ENCODE measurements at places on chromosomes 5 and 9.
A peak's percentile ranks its signal among the peaks of the same experiment; 100 is the strongest.

GRCh38 chr9:104927912-104928740 lies at the start of gene ABCA1:
Gene ABCA1, minus strand, starts transcription at chr9:104928155. Its CDS starts 24,476 bp downstream, at chr9:104903679.
- DNase-seq, result peak; percentile 82

DNA sequence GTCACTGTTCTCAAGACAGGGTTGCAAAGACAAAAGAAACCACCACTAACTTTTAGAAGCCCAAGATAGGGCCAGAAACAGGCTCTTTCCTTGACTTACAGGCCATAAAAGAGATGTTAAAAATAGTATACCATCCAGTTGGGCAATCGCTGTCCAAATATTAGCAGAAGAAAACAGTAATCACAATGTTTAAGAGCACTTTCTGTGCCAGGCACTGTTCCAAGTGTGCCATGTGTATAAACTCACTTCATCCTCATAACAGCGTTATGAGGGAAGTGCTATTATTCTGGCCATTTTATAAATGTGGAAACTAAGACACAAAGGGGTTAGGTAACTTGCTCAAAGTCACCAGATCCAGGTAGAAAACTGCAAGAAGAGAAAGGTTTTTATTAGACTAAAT lies 111.7 kb downstream of the KCNN2 start:
- no peak for DNase-seq

DNA sequence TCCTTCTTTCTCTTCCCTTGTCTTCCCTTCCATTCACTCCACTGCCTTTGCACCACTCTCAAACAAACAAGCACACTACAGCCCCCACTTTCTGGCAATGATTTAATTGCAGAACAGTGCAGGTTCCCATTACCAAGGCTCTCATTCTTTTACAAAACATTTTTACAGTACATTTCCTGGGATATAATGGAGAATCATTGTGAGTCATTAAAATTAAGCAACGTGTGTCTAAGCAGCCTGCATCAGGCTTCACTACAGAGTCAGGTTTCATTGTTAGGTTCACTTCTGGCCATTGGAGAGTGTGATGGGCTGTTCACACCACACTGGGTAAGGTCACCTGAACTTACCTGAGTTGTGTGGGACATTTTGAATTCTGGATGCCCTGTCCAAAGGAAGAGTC lies 303.5 kb downstream of the TRIM32 start:
- DNase-seq, result peak; percentile 69

- DNase-seq, result no peak
Measured at GRCh38 chr9:68523367-68523936, 17.2 kb downstream of the TMEM252 start.

GRCh38 chr5:177097016-177097985 lies 10.6 kb downstream of the FGFR4 start:
- no peak for DNase-seq

DNA sequence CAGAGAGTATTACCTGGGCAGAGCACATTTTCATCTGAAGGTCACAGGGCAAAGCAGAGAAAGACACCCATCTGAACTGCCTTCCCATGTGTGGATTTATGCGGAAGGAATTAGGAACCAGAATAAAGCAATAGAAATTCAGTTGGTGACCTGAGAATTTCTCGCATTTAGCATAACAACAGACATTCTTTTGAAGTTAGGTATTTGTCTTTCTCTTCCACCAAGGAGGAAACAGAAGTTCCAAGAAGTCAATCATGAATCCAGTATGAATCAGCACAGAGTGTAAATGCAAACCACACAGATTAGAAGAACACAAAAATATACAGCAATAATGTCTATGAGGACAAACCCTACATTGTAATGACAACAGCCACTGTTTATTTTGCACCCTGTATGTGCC lies 515.2 kb upstream of the BRINP1 start:
- no peak for DNase-seq

DNA sequence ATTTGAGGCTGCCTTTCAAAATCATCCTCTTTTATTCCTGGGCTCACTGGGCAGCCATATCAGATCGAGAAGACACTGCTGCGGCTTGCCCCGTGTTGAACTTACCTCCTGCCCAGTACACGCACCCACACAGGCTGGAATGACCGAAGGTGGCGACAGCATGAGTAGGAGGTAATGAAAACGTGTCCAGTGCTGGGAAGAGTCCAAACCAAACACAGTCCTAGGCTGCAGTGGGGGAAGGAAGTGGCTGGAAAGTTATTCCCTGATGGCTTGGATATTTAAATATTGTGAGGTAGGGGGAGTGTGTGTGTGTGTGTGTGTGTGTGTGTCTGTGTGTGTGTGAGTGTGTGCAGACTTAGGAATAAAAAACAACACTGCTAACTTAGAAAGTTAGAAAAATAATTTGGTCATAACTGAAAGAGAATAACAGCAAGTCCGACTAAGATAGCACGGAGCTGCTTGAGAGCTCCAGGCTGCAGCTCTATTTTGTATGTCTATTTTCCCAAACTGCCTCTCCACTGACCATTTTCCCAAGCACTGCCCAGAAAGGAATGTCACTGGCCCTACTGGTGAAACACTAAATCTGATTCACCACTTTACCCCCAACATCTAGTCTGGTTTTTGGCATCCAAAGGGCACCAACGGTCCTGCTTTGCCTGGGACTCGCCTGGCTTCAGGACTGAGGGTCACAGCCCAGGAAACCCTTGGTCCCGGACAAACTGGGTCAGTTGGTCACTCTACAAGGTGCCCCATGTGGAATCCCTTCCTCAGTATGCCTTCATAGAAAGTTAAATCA lies 41.2 kb downstream of the ANKH start:
- DNase-seq, result no peak

DNA sequence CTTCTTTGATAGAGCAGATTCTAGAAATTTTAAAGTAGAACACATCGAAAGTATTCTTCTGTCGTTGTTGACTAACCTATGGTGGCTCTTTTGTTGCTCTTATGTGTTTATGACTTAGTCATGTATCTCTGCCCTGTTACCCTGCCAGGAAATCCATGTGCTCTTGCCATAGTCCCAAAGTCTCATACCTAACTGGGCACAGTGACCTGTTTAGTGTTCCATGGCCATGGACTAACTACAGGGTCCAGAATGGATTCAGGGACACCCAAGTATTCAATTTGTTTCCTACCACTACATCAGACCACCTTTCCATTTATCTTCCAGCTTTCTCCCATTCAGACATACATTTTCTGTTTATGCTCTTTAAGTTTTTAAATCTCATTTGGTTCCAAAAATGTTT lies 18.0 kb downstream of the SLC44A1 start:
- DNase-seq, result peak; percentile 20

DNA sequence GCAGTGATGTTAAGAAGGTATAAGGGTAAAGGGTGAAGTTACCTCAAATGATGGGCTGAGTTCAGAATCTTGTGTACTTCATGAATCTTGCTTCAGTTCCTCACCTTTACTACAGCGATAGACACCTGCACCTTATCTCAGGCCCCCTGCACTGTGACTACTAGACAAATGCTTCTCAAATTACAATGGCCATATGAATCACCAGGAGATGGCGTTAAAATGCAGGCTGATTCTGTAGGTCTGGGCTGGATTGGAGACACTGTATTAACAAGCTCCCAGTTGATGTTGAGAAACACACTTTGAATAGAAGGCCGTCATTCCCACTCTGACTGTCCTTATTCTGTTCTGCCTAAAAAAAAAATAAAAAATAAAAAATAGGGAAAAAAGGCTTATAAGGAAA lies 29.8 kb downstream of the TARS1 start:
- peak; percentile 54 for DNase-seq

GRCh38 chr9:25449503-25449902 lies 228.7 kb downstream of the TUSC1 start:
- peak; percentile 29 for DNase-seq

- DNase-seq, result no peak
Measured at GRCh38 chr9:127682351-127683136, 24.2 kb upstream of the CFAP157 start.

DNA sequence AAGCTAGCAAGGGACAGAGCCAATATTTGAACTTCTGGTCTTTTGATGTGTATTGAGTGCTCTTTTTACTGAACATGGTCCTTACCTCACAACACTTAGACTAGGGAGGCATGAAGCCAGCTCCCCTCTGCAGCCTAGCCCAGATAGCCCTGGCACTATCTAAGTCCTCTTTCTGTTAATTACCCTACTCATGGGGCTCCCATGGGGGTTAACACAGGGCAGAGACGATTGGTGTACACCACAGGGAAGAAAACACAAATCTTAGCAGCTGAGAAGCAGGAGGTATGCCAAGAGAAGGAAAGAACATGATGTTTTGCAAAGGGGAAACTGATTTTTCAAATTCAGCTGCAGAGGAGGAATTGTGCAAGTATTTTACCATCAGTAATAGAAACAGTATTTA lies 383.8 kb downstream of the TMEM232 start:
- DNase-seq, result no peak

DNA sequence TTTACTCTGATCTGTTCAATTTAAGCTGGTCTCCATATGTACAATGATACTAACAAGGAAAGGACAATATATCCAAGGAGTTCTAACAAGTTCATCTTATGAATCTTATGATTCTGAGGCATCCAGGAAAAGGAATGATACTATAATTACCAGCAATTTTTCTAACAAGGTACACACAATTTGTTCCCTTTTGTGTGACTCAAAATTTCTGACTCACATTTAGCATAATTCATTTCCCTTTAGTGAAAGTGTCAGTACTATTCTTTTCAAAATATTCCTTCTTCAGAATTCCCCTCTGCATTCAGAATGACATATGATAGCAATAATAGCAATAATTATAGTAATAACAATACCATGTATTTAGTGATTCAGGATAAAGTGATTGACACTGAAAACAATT lies 594.8 kb downstream of the DMRTA1 start:
- peak; percentile 9 for DNase-seq

GRCh38 chr9:21668516-21668915 lies 133.9 kb upstream of the MTAP start:
- DNase-seq, result no peak

DNA sequence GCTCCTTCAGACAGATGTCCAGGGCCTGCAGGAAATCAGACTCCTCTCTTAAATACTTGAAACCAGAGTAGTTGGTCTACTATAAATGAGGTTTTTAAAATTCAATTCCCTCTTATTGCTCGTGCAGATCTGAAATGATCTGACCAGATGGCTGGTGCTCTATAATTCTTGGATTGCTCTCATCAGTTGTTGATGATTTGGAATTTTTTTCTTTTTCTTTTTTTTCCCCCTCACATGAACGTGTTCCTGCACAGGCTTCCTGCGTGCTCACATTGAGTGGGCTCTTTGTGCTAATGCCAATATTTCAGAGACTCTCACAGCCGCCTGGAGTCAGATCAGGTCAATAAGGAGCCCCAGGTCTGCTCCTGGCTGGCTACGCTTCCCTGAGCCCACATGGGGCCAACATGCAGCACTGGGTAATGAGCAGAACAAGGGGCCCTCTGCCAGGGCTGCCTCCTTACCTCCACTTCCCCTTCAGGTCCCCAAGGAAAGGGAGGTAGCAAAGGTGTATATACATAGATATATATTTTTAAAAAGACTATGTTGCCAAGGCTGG lies 82.0 kb downstream of the SIL1 start:
- DNase-seq, result no peak

GRCh38 chr5:106680330-106680729 lies 990.4 kb downstream of the EFNA5 start:
- DNase-seq, result no peak

DNA sequence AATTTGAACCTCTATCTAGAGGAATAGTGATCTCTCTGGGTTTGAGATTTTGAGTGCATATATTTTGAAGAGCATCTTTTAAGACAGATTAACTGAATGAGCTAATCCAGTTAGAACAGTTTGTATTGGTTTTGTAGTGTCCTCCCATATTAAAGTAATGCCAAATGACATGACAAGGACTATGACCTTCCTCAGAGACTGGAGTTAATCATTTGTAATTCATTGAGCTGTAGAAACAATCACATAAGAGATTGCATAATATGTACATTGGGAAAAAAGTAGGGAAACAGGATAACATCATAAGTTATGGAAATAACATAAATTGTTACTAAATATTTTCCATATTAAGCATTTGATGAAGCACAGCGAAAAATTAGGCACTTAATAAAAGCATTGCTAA lies 45.8 kb upstream of the PRDM9 start:
- DNase-seq, result no peak

DNA sequence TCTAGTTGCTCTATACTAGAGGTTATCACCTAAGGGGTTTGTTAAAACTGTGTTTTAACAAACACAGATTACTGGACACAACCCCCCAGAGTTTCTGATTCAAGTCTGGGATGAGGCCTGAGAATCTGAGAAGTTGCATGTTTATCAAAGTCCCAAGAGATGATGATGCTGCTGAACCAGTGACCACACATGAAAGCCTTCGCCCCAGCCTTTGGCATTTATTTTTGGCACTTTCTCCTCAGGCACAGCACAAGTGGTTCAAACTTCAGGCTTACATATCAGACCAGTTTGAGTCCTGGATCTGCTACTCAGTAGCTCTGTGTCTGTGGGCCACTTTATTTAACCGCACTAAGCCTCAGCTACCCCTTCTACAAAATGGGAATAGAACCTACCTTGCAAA lies 407.2 kb upstream of the PIK3R1 start:
- DNase-seq, result no peak

GRCh38 chr9:10235376-10235775 lies 377.4 kb downstream of the PTPRD start:
- peak; percentile 2 for DNase-seq

- no peak for DNase-seq
Measured at GRCh38 chr9:118034701-118035100, 330.5 kb downstream of the TLR4 start.

GRCh38 chr5:135195270-135195608 lies 161.2 kb upstream of the PITX1 start:
- DNase-seq, result no peak

DNA sequence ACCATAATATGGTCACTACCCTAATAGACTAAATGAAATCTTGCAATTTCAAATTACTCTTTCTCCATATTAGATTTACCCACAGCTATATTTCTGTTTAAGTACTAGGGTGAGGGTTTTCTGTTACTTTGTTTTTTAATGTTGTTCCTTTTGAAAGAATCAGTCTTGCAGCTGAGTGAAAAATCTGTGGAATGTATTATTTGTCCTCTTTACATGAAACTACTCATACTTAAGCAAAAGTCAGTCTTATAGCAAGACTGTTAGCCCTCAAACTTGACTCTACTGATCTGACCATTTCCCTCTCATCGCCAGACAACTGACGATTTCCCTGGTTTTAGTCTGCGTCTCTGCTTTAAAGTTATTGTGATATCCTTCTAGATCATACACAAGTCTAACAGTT lies 84.0 kb downstream of the PIK3R1 start:
- DNase-seq, result no peak

GRCh38 chr9:33893861-33894260 lies 76.9 kb downstream of the UBE2R2 start:
- DNase-seq, result no peak

- DNase-seq, result peak; percentile 33
Measured at GRCh38 chr5:59268756-59269415, 624.6 kb downstream of the PDE4D start.

GRCh38 chr9:34546834-34547827 lies 24.3 kb upstream of the ENHO start:
- peak; percentile 76 for DNase-seq

- DNase-seq, result no peak
Measured at GRCh38 chr5:68708842-68709170, 385.0 kb upstream of the SLC30A5 start.

Measured in epithelial cell of esophagus (primary cell).